ENCODE measurements at places on chromosomes 7 and 10. TPM values are rescaled to one million over a fixed set of nuclear protein-coding genes. Genes with fewer than 3 reads are reported as not detected.
A peak's percentile ranks its signal among the peaks of the same experiment; 100 is the strongest.

GRCh38 chr7:47771336-47771989 is 176.8 kb downstream of the PKD1L1 start:
- peak; percentile 74 for DNase-seq
- peak overlapping the region; percentile 55 for H3K27ac ChIP-seq
- peaks cover 16% of the 10 kb centered on the region for H3K4me1 ChIP-seq
- H3K36me3 ChIP-seq: no peaks in the 10 kb centered on the region
- H3K4me3 ChIP-seq: no peak overlapping the region

GRCh38 chr7:73972614-73973013 is 55.4 kb upstream of the ELN start:
- H3K4me1 ChIP-seq: no peaks in the 10 kb centered on the region
- no peaks in the 10 kb centered on the region for H3K27me3 ChIP-seq
- no peaks in the 10 kb centered on the region for H3K36me3 ChIP-seq
- no peak overlapping the region for H3K27ac ChIP-seq

GRCh38 chr7:157731126-157731525 is 394.3 kb downstream of the DNAJB6 start:
- H3K4me3 ChIP-seq: no peak overlapping the region
- no peak for DNase-seq
- H3K4me1 ChIP-seq: no peaks in the 10 kb centered on the region
- no peak overlapping the region for H3K27ac ChIP-seq
- H3K36me3 ChIP-seq: no peaks in the 10 kb centered on the region

DNA sequence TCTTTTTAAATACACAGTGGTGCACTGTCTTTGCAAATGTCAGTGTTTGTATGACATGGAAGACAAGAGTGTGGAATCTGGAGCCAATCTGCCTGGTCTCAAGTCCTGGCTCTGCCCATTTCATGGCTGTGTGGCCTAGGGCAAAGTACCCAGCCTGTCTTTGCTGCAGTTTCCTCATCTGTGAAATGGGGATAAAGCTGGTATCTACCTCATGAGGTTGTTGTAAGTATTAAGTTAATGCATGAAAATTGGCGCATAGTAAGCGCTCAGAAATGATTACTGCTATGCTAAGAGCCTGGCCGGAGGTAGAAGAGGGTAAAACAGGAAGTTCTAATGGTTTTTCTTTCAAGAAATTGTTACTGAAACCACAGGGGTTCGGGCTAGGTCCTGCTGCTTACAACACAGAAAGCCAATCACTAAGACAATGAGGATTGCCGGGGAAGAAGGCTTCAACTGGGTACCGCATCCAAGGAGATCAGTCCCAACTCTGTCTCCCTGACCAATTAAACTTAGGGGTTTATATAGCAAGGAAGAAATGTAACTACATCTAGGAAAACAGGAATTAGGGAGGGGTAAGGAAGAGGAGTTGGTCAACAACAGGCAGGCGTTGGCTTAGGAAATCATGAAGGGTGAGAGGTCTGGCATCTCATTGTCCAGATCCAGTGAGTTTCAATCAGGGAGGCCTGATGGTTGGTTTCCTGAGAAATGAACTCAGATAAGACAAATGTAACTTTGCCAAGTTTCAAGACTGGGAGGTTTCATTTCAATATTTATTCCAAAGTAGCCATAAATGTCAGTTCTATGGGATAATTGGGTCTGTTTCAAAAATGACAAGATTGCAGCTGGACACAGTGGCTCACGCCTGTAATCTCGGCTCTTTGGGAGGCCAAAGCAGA is 57.0 kb downstream of the CHST3 start:
- no peaks in the 10 kb centered on the region for H3K27me3 ChIP-seq
- DNase-seq: no peak
- peak overlapping the region; percentile 24 for H3K27ac ChIP-seq
- peaks cover 36% of the 10 kb centered on the region for H3K4me1 ChIP-seq
- H3K36me3 ChIP-seq: no peaks in the 10 kb centered on the region

CYP3A4 gene
- polyA plus RNA-seq: 0.69 TPM

GRCh38 chr10:63716016-63716580 is 194.9 kb downstream of the REEP3 start:
- H3K4me1 ChIP-seq: peaks cover 33% of the 10 kb centered on the region
- H3K36me3 ChIP-seq: no peaks in the 10 kb centered on the region
- H3K27me3 ChIP-seq: no peaks in the 10 kb centered on the region
- DNase-seq: no peak

CDH23 gene
- polyA plus RNA-seq: 1.5 TPM

DNA sequence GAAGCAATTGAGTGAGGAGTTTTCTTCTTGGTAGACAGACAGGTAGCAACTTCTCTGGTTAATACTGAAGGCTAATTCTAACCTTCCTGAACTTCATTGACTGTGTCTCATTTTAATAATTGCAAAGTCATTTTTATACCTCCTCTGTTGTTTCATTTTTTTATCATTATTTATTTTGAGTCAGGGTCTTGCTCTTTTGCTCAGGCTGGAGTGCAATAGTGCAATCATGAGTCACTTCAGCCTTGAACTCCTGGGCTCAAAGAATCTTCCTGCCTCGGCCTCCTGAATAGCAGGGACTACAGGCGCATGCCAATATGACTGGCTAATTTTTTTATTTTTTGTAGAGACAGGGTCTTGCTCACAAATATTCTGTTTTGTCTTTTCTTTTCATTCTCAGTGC is 45.4 kb downstream of the APBB1IP start:
- H3K36me3 ChIP-seq: no peaks in the 10 kb centered on the region
- no peak overlapping the region for H3K27ac ChIP-seq
- no peak for DNase-seq

DNA sequence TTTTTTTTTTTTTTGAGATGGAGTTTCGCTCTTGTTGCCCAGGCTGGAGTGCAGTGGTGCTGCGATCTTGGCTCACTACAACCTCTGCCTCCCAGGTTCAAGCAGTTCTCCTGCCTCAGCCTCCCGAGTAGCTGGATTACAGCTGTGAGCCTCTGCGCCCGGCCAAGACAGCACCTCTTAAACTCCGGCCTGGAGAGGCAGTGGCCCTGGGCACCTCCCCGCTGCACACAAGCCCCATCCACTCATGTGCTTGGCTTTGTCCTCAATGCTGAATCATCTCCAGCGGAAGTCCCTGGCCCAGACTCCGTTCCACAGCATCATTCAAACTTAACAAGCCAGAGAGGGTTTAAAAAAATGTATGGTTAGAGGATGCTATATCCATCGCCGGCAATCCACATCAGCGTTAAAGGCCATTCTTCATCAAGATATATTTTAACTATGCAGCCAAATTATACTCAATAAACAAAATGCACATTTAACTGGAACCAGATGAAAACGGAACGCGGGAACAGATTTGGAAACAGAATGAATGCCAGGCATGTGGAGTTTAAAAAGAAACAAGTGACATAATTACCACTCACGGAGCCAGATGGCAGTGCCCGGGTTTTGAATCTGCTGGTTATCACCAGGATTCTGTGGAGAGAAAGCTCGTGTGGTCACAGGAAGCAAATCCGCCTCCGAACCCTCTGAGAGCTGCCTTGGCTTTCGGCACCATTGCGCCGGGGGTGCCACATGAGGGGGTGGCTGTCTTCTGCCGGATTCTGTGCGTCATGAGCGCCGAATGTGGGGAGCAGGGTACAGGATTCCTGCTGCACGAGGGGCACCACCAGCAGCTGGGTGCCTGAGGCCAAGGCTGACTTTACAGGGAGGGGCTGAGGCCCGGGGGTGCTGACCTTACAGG is 45.6 kb upstream of the CFAP46 start:
- H3K27me3 ChIP-seq: peaks cover 6% of the 10 kb centered on the region
- no peaks in the 10 kb centered on the region for H3K4me1 ChIP-seq
- no peak overlapping the region for H3K4me3 ChIP-seq
- H3K36me3 ChIP-seq: no peaks in the 10 kb centered on the region
- no peak overlapping the region for H3K27ac ChIP-seq

DNA sequence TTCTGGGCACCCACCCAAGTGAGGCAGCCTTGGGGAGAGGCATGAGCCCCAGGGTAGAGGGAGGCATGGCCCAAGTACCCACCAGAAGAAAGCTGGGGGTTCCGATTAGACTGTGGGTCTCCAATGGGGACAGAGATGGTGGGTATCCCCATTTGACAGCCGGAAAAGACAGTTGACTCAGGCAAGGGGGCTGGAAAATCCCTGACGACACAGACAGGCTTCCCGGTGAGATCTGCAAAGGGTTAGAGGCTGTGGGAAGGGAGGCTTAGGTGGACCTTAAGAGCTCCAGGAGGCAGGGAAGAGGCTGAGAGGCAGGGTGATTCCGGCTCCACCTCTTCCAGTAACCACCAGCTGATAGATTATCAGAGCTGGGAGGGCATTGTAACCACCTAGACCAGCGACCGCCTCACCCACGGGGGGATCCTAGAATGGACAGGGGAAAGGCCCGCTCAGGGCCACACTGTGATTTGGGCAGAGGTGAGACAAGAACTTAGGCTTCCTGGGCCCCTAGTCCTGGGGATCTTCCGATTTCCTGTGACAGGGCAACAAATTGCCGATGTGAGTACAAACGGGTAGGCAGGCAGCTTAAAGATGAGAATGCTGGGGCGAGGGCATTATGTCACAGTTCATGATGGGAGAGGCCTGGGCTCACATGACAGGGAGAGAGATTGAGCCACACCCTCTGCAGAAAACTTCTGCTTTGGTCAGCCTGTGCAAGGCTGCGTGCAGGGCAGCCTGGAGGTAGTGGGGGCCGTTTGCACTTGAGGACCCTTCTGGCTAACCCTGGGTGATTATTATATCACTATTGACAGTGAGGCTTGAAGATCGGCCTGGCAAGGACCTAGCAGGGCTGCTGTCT is 5.4 kb downstream of the TBATA start:
- DNase-seq: no peak
- no peak overlapping the region for H3K27ac ChIP-seq
- H3K4me1 ChIP-seq: no peaks in the 10 kb centered on the region
- no peak overlapping the region for H3K4me3 ChIP-seq
- H3K27me3 ChIP-seq: no peaks in the 10 kb centered on the region

DNA sequence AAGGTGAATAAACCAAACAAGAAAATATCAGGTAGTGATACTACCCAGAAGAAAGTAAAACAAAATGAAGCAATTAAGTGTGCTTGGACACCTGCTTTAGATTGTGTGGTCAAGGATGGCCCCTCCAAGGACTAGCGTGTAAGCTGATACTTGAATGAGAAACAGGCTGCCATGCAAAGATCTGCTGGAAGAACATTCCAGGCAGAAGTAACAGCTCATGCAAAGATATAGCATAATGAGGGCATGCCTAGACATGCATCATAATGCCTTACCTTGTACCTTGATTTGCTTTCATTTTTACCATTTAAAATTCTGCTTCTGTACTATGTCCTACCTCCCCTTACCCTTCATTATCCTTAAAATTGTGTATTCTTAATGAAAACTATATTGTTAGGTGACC is 74.8 kb upstream of the HDAC9 start:
- H3K27me3 ChIP-seq: no peaks in the 10 kb centered on the region
- H3K27ac ChIP-seq: no peak overlapping the region
- H3K4me1 ChIP-seq: no peaks in the 10 kb centered on the region

TAX1BP1 gene
- 111 TPM for polyA plus RNA-seq

DNA sequence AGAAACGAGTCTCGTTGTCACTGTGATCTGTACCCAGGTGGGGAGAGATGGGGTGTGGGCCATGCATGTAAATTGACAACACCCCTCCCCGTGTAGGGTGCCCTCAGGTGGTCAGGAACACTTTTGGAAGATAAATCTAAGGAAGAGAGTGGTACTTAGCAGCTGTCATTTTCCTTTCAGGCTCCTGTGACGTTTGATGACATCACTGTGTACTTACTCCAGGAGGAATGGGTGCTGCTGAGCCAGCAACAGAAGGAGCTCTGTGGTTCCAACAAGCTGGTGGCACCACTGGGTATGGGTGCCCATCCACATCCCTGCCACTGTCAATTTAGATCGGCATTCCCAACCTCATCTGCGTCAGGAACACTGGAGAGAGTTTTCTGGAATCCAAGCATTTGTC is 6.3 kb downstream of the ZNF862 start:
- DNase-seq: no peak
- H3K4me1 ChIP-seq: no peaks in the 10 kb centered on the region
- no peaks in the 10 kb centered on the region for H3K27me3 ChIP-seq
- peaks cover 10% of the 10 kb centered on the region for H3K36me3 ChIP-seq
- H3K27ac ChIP-seq: no peak overlapping the region
- no peak overlapping the region for H3K4me3 ChIP-seq

All from sigmoid colon (tissue), 7 donors.